ENCODE measurements at places on chromosomes 11 and 22. TPM values are rescaled to one million over a fixed set of nuclear protein-coding genes. Genes with fewer than 3 reads are reported as not detected.

KLHL35 gene
- total RNA-seq = 4.7 TPM

GAS2L1 gene
- total RNA-seq = 3.1 TPM

KCNJ1 gene
- total RNA-seq = not detected

LRRC56 gene
- total RNA-seq = under 0.01 TPM

P2RX3 gene
- total RNA-seq = 1.6 TPM

OR52E8 gene
- not detected for total RNA-seq

MIOX gene
- total RNA-seq = not detected

PRR5L gene
- 15.7 TPM for total RNA-seq

MUC2 gene
- total RNA-seq = not detected

AQP11 gene
- 0.52 TPM for total RNA-seq

KRTAP5-2 gene
- not detected for total RNA-seq

PIM3 gene
- total RNA-seq = 14.6 TPM

C11orf65 gene
- total RNA-seq = 1.0 TPM

MS4A12 gene
- not detected for total RNA-seq

OR10A5 gene
- total RNA-seq = not detected

FLRT1 gene
- total RNA-seq = 0.52 TPM

DDTL gene
- total RNA-seq = 3.7 TPM

CCDC116 gene
- total RNA-seq = not detected

SAA1 gene
- total RNA-seq = not detected

TMEM121B gene
- 2.6 TPM for total RNA-seq

IGF2 gene
- 711 TPM for total RNA-seq

SOX6 gene
- total RNA-seq = 50.1 TPM

RIC3 gene
- 0.52 TPM for total RNA-seq

OR5AS1 gene
- not detected for total RNA-seq

BEST1 gene
- total RNA-seq = 2.1 TPM

CRYBB1 gene
- total RNA-seq = 1.0 TPM

INS gene
- not detected for total RNA-seq

OR6M1 gene
- not detected for total RNA-seq

FAM83F gene
- under 0.01 TPM for total RNA-seq

C22orf15 gene
- total RNA-seq = not detected

RAB36 gene
- total RNA-seq = 0.52 TPM
